ENCODE measurements at places on chromosomes 1 and 21.

GRCh38 chr21:29080454-29080941 lies 7.0 kb upstream of the CCT8 start:
- DNase-seq, result no peak

DNA sequence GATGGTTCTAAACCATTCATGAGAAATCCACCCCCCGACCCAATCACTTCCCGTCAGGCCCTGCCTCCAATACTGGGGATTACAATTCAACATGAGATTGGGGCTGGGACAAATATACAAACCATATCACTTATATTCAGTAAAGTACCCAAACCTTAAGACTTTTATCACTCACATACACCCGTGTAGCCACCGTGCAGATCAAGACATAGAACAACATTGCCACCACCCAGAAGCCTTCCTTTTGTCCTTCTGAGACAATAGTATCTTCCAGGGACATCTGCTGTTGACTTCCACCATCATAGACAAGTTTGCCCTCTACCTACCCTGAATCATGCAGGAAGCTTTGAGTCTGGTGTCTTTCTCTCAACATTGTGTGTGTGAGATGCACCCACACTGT lies 37.5 kb downstream of the CLIC6 start:
- no peak for DNase-seq

DNA sequence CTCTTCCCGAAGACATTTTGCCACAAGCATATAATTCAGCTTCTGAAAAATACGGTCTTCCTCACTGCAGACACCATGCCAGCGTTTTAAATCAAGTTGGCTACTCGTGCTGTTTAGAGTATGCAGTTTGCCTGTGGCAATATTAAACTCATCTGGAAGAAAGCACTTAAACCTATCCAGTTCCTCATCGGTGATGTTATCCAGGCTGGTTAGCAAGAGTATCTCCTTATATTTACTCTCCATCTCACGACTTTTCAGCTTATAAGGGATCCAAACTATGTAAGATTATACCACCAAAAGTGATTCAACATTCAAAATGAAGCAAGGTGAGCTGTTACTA lies 9.7 kb upstream of the IFI16 start:
- no peak for DNase-seq

GRCh38 chr1:8061673-8062386 lies 35.7 kb upstream of the ERRFI1 start:
- DNase-seq, result no peak

- no peak for DNase-seq
These were observed 127.3 kb upstream of the APP start for GRCh38 chr21:26297851-26298250.

GRCh38 chr1:21831454-21831970 lies 19.4 kb downstream of the LDLRAD2 start:
- DNase-seq, result no peak

DNA sequence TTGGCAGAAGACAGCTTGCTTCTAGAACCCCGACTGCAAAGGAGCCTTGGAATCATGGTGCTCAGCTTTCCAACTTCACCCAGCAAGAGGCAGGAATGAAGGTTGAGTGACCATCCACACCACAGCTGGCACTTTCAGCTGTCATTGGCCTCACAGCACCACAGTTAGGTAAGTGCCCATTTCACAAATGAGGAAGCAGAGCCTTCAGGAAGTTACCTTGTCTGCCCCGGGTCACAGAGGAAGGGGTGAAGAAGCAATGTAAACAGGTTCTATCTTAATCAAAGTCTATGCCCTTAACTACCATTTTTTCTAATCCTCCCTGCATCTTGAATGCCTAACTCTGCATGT lies 156.0 kb downstream of the GLUL start:
- no peak for DNase-seq

GRCh38 chr1:110746644-110747259 lies 72.0 kb upstream of the KCNA3 start:
- no peak for DNase-seq

- no peak for DNase-seq
These were observed 330.2 kb downstream of the S1PR1 start for GRCh38 chr1:101566883-101567538.

- no peak for DNase-seq
These were observed 148.4 kb upstream of the MAP1LC3C start for GRCh38 chr1:242147096-242147976.

- DNase-seq, result no peak
These were observed 57.4 kb downstream of the HSPA13 start for GRCh38 chr21:14325595-14325994.

DNA sequence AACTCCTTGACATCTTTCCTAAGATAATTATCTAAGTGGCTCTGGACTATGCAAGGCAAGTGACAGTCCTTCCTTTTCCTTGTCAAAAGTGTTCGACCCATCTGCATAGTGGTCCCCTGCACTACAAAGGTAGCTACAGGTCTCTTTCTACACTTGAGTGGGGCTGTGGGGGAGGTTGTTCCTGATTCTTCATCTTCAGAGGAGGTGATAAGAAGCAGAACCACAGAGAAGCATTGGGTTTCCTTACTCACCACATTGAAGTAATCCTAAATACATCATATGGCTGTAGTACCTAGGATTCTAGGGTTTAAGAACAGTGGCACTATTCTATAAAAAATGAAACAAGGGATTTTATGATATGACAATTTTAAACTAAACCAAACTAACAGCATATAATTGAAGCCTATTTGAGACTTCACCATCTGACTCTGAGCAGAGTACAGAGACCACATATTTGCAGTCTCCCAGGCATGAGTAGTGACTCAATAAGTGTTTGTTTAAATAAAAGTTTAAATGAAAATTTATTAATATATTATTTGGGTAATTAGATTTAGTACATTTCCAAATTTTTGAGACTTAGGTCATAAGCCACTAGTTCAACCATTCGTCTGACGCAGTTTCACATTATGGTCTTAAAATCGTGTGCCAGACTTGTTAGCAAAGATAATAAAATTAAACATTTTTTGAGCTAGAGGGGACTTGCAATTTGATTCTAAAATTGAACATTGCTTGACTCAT lies 54.9 kb upstream of the NEK7 start:
- DNase-seq, result no peak

- no peak for DNase-seq
These were observed 7.5 kb upstream of the PYCR2 start for GRCh38 chr1:225931270-225932136.

DNA sequence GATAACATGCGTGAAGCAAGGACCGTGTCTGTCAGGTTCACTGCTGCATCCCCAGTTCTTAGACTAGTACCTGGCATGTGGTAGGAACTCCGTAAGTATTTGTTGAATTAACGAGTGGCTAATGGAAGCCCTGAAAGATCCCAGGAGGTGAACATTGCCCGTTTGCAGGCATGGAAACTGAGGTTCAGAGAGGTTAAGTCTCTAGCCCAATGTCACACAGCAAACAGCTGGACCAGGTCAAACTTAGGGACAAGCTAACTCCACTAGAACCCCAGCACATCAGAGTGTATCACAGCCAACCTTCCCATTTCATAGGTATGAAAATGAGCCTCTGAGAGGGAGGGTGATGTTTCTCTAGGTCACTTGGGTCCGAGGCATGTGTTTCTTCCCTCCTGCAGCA lies 27.6 kb downstream of the RAP1GAP start:
- no peak for DNase-seq

GRCh38 chr1:163063143-163063542 lies 6.0 kb upstream of the RGS4 start:
- no peak for DNase-seq

DNA sequence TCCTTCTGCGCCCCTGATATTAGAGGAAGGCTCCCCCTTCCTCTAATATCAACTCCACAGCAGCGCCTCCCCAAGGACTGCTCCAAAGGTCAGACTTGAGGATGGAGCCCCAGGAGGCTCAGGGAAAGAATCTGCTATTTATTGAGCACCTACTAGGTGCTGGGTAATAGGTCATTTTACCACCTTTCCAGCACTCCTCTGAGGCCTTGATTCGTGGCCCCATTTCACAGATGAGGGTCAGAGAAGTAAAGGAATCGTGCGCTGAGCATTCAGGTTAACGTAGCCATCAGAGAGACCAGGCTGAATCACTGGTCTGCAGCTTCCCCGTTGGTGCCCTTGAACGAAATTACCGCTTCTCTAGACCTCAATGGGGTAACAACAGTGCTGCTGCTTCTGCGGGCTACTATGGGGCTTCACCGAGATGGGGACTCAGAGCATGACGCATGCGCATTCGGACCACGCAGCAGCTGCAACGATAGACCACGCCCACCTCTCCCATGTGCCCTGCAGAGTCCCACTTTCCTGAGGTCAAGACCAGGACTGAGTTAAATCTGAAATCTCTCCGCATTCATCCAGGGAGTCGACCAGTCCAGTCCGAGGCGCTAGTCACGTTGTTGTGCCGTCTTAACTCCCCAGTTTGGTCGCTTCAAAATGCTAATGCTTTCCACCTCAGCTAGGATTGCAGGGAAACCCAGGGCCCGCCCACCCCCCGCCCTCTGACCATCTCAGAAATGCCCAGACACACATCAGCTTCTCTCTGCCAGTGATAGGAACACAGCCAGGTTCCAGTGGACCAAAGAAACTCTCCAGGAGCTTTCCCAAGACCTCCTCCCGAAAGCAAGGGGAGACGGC lies 12.9 kb downstream of the CAMK2N1 start:
- no peak for DNase-seq

GRCh38 chr1:199976496-199977144 lies 50.9 kb upstream of the NR5A2 start:
- no peak for DNase-seq

GRCh38 chr1:51792864-51793263 lies 85.7 kb downstream of the NRDC start:
- no peak for DNase-seq

DNA sequence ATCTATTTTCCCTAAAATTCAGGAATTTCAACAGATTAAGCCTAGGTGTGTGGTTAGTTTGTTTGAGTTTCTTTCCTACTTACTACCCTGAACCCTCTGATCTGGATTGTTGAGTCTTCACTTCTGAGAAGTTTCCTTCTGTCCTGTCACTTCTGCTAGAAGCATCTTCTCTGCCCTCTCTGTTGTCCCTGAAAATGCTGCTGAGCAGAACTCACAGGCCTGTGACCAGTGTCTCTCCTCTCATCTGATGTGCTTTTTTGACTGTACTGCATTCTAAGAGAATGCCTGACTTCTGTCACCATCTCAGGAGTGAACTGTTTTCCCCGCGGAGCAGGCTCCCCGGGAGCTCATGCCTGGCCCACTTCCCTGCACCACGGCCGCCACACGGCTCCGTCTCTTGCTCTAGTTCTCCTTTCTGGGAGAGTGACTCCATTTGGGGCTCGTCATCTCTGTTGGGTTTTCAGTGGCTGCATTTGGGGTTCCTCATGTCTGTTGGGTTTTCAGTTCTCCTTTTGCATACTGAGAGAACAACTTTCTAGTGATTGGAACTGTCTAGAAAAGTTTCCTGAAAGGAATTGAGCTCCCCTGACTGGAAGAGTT lies 77.9 kb downstream of the POFUT2 start:
- DNase-seq, result no peak

DNA sequence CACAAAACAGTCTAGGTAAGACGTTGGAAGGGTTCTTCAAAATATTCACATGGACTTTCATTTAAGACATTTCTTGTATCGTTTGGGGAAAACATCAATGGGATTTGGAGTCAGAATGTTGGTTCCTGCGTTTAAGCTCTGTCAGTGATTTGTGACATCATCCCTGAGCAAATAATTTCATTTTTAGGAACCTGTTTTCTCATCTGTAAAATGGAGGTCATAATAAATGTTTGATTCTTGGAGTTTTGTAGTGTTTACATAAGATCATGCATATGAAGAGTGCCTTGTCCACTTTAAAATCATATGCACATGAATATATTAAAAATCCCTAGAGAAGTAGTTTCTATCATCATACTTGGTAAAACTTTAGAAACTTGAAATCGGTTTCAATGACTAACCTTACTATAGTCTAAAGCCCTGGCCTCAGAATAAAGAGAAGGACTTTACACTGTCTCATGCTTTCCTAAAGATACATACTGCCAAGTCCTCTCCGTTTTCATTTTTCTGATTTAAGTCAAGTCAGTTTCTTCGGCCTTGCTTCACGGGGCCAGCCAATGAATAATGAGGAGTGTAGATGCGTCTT lies 178.4 kb downstream of the ADSS2 start:
- DNase-seq, result no peak

GRCh38 chr1:11320153-11320936 lies 47.3 kb downstream of the UBIAD1 start:
- DNase-seq, result no peak

DNA sequence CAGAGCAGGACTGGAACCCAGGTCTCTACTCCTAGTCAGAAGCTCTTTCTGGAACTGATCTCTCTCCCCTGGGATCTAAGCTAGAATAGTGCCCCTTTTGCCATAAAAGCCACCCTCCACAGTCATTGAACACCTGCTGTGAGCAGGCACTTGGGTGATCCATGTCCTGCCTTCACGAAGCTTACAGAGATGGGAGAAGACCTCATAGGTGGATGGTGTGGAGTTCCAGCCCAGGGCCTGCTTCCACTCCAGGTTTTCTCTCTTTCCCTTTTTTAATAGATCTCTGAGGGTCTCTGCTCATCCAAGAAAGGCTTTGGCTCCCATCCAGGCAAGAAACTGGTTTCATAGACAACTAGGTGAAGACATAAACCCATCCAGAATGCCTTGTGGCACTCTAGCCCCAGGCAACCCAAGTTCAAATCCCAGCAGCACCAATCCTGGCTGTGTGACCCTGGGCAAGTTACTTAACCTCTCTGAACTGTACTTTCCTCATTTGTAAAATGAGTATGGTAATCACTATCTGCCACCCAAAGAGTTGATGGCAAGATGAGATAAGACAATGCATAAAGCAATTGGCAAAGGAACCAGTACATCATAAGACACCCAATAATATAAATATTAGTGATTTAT lies 46.4 kb upstream of the TMEM51 start:
- no peak for DNase-seq

- peak; percentile 31 for DNase-seq
These were observed 691 bp downstream of the SFPQ start for GRCh38 chr1:35192056-35192852.

DNA sequence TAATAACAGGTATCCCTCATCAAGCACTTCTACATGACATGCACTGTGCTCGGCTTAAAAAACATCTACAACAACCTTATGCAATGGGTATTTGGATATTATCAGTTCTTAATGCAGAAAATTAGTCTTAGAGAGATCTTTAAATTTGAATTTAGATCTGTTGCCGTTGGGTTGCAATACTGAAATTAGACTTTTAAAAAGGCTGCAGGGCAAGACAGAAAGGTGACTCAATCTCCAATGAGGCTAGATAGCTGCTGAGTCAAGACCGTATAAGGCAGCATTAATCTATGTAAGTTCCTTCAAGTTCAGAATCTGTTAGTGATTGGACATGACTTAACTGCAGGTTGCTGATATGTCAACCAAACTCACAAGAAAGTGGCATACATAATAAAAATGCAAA lies 37.3 kb downstream of the OLFM3 start:
- DNase-seq, result no peak

- DNase-seq, result no peak
These were observed 29.8 kb upstream of the TADA1 start for GRCh38 chr1:166905900-166906299.

DNA sequence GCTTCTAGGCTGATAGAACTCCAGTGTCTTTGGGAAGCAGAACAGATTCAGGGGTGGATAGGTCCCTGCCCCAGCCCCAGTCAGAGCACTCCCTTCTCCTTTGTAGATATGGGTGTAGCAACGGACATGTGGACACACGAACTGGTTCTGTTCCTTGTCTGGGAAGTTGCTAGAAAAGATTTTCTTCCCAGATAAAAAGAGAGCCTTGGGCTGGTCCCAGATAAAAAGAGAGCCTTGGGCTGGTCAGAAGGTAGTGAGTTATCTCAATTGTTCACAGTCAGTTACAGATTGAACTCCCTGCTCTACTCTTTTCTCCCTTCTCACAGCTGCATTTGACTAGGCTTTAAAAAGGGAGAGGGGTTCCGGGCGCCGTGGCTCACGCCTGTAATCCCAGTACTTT lies 7.4 kb upstream of the EFNA1 start:
- DNase-seq, result no peak
